ENCODE measurements at places on chromosomes 16 and 17.
A peak's percentile ranks its signal among the peaks of the same experiment; 100 is the strongest.

- no peak for DNase-seq
Observed at GRCh38 chr17:3754458-3755334, 31.0 kb downstream of the HASPIN start.

DNA sequence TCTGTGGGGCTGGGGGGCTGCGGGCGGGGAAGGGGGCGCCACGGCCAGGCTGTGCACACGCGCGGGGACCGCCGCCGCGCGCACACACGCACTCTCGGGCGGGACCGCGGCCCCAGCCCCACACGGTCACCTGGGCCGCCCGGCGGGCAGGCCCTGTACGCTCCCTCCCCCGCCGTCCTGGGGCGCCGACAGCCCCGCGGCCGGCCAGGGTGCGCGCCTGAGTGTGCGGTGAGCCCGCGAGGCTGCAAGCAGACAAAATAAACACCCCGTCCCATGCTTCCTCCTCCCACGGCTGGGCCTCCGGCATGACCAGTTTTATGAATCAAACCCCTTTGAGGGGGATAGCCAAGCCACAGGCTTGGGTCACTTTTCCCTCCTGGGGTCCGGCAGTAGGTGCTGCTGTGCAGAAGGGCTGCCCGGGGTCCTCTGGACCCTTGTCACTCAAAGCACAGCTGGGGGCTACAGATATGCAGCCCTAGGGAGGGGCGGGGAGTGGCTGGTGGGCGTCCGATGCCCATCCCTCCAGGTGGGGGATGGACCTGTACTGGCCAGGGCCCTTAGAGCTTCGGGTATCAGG lies 441 bp downstream of the VASN start:
- DNase-seq = no peak

GRCh38 chr17:74998783-74999182 lies 11.4 kb downstream of the CDR2L start:
- no peak for DNase-seq

DNA sequence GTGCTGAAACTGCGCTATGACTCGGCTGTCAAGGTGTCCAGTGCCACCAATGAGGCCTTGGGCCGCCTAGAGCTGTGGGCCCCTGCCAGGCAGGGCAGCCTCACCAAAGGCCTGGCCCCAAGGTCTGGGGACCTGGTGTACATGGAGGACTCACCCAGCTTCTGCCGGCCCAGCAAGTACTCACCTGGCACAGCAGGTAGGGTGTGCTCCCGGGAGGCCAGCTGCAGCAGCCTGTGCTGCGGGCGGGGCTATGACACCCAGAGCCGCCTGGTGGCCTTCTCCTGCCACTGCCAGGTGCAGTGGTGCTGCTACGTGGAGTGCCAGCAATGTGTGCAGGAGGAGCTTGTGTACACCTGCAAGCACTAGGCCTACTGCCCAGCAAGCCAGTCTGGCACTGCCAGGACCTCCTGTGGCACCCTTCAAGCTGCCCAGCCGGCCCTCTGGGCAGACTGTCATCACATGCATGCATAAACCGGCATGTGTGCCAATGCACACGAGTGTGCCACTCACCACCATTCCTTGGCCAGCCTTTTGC lies 25.0 kb downstream of the WNT9B start:
- no peak for DNase-seq

DNA sequence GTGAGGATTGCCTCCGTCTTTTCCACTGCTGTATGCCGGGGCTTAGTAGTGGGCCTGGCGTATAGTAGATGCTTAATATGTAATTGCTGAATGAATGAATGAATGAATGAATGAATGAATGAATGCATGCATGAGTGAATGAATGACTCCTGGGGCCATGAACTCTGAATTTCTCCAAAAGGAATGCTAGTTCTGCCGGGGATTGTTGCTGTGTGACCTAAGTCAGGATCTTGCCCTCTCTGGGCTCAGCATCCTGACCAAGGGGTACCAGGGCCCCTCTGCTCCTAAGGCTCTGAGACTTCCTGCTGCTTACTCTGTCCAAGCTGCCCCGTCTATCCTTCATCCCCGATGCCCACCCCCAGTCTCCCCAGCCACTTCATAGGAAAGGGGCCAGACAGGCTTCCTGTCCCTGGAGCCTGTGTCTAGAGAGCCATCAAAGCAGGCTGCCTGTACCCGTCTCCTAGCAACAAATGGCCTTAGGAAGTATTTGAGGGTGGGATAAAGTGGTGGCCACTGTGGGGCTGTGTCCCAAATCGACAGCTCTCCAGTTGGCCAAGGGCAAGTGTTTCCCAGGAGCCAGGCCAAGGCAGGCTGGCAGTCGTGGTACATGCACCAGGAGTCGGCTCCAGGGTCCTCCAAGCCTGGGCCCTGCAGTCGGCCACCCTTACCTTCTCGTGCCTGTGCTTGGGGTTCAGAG lies 11.6 kb upstream of the MPRIP start:
- DNase-seq = no peak

- no peak for DNase-seq
Observed at GRCh38 chr17:65231086-65231485, 93.9 kb downstream of the RGS9 start.

GRCh38 chr16:15906439-15906838 lies 18.0 kb upstream of the CEP20 start:
- DNase-seq = no peak

- no peak for DNase-seq
Observed at GRCh38 chr17:39988206-39988810, 7.7 kb downstream of the PSMD3 start.

GRCh38 chr17:79648181-79648831 lies 37.5 kb upstream of the RBFOX3 start:
- DNase-seq = no peak

DNA sequence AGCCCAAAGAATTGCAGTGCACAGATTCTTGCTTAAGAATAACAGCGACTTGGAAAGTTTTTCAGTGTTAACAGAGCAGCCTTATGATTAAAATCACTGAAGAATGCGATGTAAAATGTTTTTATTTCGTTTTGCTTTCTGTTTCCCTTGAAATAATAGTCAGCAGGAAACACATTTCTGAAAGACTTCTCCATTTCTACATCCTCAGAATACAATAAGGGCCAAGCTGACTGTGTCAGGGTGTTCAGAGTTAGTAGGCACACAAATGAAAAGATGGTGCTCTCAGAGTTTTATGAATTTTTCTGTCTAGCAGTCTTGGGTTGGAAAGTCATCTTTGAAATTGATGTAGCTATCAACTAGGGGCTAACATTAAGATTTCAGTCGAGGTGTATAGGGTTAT lies 582.9 kb upstream of the RBFOX1 start:
- no peak for DNase-seq

DNA sequence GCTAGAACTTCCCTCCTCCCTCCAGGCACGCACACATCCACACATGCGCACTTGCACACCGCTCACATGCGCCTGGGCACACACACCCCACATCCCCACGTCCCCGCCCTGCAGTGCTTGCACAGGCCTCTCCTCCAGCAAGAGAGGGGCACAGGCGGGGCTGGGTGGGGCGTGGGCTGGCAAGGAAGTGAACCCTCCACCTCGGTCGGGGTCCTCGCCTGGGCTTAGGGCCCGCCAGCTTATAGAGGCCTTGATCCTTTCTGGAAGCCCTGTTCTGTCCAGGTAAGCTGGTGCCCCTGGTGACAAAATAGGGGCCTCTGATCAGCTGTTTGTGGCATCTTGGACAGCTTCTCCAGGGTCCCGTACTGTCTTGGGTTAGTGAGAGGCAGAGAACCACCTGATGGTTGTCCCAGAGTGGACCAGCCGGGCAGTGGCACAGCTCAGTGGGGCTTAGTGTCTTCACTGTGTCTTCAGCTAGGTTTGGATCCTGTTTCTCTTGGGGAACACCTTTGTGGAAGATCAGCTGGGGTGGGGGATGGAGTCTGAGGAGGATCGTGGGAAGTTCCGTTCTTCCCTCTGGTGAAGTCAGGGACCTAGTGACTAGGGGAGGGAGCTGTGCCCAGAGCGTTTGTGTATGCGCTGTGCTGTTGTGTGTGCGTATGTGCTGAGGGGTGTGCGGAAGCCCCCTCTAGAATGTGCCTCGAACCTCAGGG lies 12.1 kb downstream of the TBX4 start:
- no peak for DNase-seq

DNA sequence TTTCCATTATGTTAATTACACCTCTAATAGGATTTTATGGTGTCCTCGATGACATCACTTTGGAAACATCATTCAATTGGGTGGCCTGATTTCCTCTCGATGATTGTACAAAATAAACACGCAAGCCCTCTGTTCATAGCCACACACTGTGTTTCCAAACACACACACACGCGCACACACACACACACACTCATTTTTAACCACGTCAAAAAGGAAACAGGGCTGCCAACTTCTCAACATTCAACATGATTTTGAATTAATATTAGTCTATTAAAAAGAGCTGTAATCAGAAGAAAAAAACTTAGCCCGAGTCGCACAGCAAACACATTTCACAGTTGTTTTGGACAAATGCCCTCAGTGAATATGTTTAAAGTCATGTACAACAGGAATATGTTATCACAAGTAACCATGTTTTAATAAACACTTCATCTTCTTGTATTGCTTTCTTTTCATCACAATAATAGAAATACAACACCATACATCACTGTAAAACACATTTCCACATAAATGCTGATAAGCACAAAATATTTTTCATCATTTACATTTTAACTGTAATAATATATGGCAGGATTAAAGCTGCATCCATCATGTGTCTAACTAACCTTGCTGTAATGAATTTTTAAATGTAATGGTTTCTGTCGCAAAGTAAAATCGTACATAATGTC lies 219.1 kb upstream of the IRX3 start:
- no peak for DNase-seq

DNA sequence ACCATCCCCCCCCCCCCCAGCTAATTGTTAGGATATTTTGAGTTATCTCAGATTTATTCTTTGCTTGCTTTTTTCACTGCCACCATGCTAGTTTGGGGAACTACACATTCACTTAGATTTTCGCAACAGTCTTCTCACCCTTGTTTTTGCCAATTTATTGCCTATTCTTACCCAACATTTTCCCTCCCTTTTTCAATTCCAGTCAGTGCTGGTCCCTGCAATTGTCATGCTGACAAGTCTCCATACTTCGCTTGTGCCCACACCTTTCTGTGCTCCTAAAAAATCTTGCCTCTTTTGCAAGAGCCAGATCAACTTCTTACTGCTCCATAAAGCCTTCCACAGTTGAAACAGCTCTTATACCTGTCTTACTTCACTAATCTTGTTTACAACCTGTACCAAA lies 16.3 kb downstream of the TNRC6A start:
- no peak for DNase-seq

GRCh38 chr17:57356153-57356718 lies 99.9 kb downstream of the MSI2 start:
- DNase-seq = no peak

GRCh38 chr17:71302721-71303549 lies 817.9 kb upstream of the SOX9 start:
- DNase-seq = no peak

DNA sequence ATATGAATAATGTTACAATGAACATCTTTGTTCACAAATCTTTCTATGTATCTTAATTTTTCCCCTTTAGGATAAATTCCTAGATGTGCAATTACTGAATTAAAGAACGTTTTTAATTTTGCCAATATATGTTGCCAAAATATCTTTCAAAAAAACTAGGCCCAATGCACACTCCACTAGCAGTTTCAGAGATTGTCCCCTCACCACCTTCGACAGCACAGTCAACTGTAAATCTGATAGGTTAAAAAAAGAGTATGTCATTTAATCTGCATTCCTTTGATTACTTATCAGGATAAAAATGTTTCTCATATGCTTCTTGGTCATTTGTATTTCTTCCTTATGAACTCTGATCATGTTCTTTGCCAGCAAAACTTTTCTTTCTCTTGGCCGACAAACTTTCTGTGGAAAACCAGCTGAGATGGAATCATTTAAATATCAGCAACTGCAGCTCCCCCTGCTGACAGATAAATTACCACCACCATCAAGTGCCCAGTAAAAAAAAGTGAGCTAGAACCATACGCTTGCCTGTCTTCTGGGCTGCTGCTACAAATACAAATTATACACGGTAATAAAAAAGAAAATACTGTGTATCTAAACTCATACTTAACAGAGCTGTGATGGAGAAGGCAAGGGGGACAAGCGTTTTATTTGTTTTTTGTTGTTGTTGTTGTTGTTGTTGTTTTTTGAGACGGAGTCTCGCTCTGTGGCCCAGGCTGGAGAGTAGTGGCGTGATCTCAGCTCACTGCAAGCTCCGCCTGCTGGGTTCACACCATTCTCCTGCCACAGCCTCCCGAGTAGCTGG lies 19.6 kb upstream of the KANSL1 start:
- DNase-seq = peak; percentile 58

- DNase-seq = no peak
Observed at GRCh38 chr17:70332356-70333210, 163.3 kb downstream of the KCNJ2 start.

DNA sequence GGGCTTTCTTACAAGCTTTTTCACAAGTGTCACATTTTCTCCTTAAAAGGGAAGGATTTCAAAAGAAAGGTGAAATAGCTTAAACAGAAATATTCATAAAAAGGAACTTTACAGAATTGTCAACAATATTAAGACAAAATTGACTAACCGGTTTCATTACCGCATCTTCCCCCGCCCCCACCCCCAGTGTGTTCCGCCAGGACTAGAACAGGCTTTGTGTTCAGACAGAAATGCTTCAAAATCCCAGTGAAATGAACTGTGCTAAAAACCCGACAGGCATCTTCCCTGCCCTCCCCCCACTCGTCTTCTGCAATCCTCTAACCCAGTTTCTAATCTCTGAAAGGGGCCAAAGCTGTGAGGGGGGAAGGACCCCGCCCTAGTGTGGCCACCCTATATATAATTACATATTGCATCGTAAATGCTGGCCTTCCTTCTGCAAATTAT lies 990 bp upstream of the ROGDI start:
- no peak for DNase-seq

DNA sequence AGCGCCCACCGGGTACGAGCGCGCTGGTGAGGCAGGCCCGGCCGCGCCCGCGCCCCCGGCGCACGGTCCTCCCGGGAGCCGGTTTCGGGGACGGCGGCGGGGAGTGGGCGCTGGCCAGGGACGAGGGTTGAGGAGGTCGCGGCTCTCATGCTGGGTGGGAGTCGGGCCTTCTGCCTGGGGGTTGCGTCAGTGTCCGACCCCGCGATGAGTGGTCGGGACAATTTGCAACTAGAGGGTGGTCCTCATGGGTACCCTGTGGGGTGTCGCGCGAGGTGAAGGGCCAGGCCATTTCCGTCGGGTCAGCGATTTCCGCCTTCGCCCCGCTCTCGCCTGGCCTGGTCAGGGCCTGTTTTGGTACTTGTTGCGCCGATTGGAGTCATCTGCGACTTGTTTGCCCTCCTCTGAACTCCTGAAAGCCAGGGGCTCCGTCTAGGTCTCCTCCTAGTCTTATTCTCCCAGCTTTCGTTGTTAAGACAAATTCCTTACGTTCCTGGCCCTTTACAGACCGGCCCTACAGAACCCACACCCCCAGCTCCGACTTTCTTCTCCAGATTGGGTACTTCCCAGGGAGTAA lies 14.9 kb downstream of the NAA60 start:
- no peak for DNase-seq

- DNase-seq = no peak
Observed at GRCh38 chr17:59139939-59140338, 15.0 kb downstream of the SKA2 start.

- no peak for DNase-seq
Observed at GRCh38 chr16:28231763-28232162, 20.0 kb upstream of the XPO6 start.

- no peak for DNase-seq
Observed at GRCh38 chr16:30397776-30398660, 2.8 kb downstream of the ZNF48 start.
